ENCODE measurements at places on chromosomes 7 and 10. TPM values are rescaled to one million over a fixed set of nuclear protein-coding genes. Genes with fewer than 3 reads are reported as not detected.

GRCh38 chr10:123771877-123772644 is 105.9 kb downstream of the GPR26 start:
- no peak overlapping the region for H3K27ac ChIP-seq
- H3K4me3 ChIP-seq, result no peak overlapping the region

- no peak for DNase-seq
- no peak overlapping the region for H3K27ac ChIP-seq
- peaks cover 5% of the 10 kb centered on the region for H3K4me1 ChIP-seq
- no peaks in the 10 kb centered on the region for H3K27me3 ChIP-seq
Observed at GRCh38 chr10:13016426-13016825, 14.9 kb upstream of the CCDC3 start.

- no peak for DNase-seq
- H3K36me3 ChIP-seq, result no peaks in the 10 kb centered on the region
- H3K27ac ChIP-seq, result no peak overlapping the region
- no peaks in the 10 kb centered on the region for H3K4me1 ChIP-seq
Observed at GRCh38 chr10:100607439-100607838, 71.7 kb downstream of the HIF1AN start.

DNA sequence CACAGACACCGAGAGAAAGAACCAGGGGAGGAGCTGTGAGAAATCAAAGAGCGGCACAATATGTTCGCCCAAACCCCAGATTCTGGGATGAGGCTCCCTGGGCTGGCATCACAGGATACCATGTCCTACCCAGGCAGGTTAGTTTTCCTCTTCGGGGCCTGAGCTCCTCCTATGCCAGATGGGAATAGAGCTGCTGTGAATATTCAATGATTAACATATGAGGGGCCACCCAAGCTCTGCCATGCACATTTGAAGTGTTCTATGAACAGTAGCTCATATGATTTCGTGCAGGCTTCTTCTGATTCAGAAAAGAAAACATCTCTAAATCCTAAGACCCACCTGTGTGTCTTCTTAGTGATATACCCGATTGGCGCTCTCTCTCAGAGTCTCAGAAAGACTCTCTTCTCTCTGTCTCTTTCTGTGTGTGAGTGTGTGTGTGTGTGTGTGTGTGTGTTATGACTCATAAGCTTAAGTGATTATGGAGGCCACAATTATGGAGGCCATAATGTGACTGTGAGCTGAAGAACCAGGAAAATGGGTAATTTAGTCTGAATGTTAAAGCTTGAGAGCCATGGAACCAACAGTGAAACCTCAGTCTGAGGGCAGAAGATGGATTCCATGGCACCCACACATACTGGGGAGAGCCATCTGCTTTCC is 220.5 kb downstream of the KLF6 start:
- H3K27ac ChIP-seq, result no peak overlapping the region
- H3K27me3 ChIP-seq, result no peaks in the 10 kb centered on the region
- DNase-seq, result no peak
- H3K36me3 ChIP-seq, result no peaks in the 10 kb centered on the region

HOXA3 gene
- total RNA-seq, result 13.8 TPM

CAMK2B gene
- 1.2 TPM for total RNA-seq

DNA sequence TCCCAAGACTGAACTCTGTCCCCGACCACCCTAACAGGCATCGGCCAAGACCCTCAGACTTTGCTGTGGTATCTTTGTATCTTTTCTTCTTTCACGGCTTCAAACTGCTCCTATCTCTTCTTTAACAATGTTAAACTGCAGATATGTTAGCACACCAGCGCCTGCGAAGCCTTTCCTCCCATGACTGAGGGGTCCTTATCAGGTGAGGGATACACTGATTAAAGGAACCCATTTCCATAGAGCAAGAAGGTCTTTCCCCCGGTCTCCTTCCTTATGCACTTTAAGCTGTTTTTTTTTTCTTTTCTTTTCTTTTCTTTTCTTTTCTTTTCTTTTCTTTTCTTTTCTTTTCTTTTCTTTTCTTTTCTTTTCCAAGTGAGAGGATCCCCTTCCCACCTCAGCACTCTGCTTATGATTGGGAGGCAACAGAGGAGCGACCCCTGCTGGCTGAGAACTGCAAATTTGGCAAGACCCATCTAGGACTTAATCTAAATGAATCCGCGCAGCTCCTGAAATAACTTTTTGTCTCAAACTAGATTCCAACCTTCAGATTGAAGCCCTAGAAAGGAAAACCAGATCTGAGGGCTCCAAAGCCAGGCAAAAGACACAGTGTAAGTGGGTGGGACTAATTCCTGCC is 109.9 kb downstream of the ITGB8 start:
- no peaks in the 10 kb centered on the region for H3K36me3 ChIP-seq
- H3K27me3 ChIP-seq, result no peaks in the 10 kb centered on the region
- DNase-seq, result peak; percentile 65
- H3K27ac ChIP-seq, result no peak overlapping the region
- peaks cover 13% of the 10 kb centered on the region for H3K4me1 ChIP-seq

GRCh38 chr7:55396233-55396785 is 31.2 kb downstream of the LANCL2 start:
- no peaks in the 10 kb centered on the region for H3K4me1 ChIP-seq
- no peaks in the 10 kb centered on the region for H3K36me3 ChIP-seq
- DNase-seq, result no peak
- no peak overlapping the region for H3K27ac ChIP-seq
- H3K4me3 ChIP-seq, result no peak overlapping the region

- DNase-seq, result no peak
- no peak overlapping the region for H3K27ac ChIP-seq
- H3K4me1 ChIP-seq, result no peaks in the 10 kb centered on the region
- H3K36me3 ChIP-seq, result peaks cover 40% of the 10 kb centered on the region
- no peaks in the 10 kb centered on the region for H3K27me3 ChIP-seq
Observed at GRCh38 chr10:68502846-68503245, 24.5 kb downstream of the SLC25A16 start.

Data from PC-3 (cell line).